H1 (cell line): ENCODE measurements at places on chromosomes 3 and 15. TPM values are rescaled to one million over a fixed set of nuclear protein-coding genes. Genes with fewer than 3 reads are reported as not detected.

Gene NLGN1
- 4.6 and 7.8 TPM in 2 replicates for polyA plus RNA-seq

Gene SLC9C1
- polyA plus RNA-seq: 0.06 and 0.15 TPM in 2 replicates

Gene ARHGEF26
- 3.1 and 4.9 TPM in 2 replicates for polyA plus RNA-seq

GRCh38 chr3:69386556-69387385 lies 883 bp upstream of the FRMD4B start:
- H3K4me3 ChIP-seq: peak overlapping the region; percentile 59
- no peak for DNase-seq
- peaks cover 20% of the 10 kb centered on the region for H3K27me3 ChIP-seq
- H3K4me1 ChIP-seq: peaks cover 3% of the 10 kb centered on the region
- no peaks in the 10 kb centered on the region for H3K36me3 ChIP-seq
- H3K27ac ChIP-seq: no peak overlapping the region

GRCh38 chr3:18771931-18772330 lies 346.8 kb upstream of the SATB1 start:
- no peak for DNase-seq
- H3K4me1 ChIP-seq: no peaks in the 10 kb centered on the region
- no peaks in the 10 kb centered on the region for H3K27me3 ChIP-seq
- no peak overlapping the region for H3K27ac ChIP-seq
- H3K4me3 ChIP-seq: no peak overlapping the region

- peak; percentile 20 for DNase-seq
- H3K27ac ChIP-seq: no peak overlapping the region
- no peak overlapping the region for H3K4me3 ChIP-seq
- H3K27me3 ChIP-seq: no peaks in the 10 kb centered on the region; the same call in 1 of the 2 replicates
- no peaks in the 10 kb centered on the region for H3K36me3 ChIP-seq
Observed at GRCh38 chr3:10521772-10522441, 16.5 kb upstream of the ATP2B2 start.

DNA sequence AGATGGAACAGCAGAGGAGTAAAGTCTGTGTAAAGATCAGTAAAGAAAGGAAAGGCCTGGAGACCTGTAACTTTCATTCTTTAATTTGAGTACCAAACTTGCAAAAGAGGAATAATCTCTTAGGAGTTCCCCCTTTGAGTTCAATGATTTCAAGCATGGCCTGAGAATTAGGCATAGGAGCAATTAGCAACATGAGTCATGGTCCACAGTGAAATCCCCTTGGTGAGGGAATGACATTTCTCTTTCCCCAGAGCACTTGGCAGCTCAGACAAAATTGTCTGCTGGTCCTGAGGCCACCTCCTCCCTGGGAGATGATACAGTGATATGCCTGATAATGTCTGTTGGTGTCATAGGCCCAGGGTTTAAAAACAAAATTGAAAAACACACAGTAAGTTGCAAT lies 81.4 kb upstream of the CRBN start:
- no peak overlapping the region for H3K4me3 ChIP-seq
- no peaks in the 10 kb centered on the region for H3K27me3 ChIP-seq
- no peaks in the 10 kb centered on the region for H3K4me1 ChIP-seq
- DNase-seq: no peak
- no peaks in the 10 kb centered on the region for H3K36me3 ChIP-seq
- H3K27ac ChIP-seq: no peak overlapping the region

DNA sequence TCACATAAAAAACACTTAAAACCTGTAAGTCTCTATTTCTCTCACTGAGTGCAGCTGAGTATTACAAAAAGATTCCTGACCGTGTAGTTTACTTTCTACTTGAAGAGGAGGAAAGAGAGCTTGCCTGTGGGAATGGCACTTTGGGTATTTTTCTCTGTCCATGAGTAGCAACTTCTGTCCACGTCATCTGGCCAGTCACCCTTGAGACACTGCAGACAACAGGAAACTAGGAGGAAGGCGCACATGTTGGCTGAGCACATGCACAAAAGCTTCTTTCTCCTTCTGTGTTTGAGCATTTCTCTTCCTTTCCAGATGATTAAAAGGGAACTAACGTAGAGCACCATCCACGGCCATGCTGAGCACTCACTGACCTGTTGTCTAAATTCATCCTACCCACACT lies 19.7 kb downstream of the STARD5 start:
- H3K27me3 ChIP-seq: no peaks in the 10 kb centered on the region
- H3K27ac ChIP-seq: peak overlapping the region; percentile 40; the same call in 1 of the 2 replicates
- no peak for DNase-seq
- peaks cover 14% of the 10 kb centered on the region for H3K4me1 ChIP-seq

- H3K27ac ChIP-seq: no peak overlapping the region
- no peaks in the 10 kb centered on the region for H3K4me1 ChIP-seq
- H3K4me3 ChIP-seq: no peak overlapping the region
- no peaks in the 10 kb centered on the region for H3K27me3 ChIP-seq
- no peaks in the 10 kb centered on the region for H3K36me3 ChIP-seq
Observed at GRCh38 chr15:68537097-68537496, 41.7 kb upstream of the CORO2B start.

DNA sequence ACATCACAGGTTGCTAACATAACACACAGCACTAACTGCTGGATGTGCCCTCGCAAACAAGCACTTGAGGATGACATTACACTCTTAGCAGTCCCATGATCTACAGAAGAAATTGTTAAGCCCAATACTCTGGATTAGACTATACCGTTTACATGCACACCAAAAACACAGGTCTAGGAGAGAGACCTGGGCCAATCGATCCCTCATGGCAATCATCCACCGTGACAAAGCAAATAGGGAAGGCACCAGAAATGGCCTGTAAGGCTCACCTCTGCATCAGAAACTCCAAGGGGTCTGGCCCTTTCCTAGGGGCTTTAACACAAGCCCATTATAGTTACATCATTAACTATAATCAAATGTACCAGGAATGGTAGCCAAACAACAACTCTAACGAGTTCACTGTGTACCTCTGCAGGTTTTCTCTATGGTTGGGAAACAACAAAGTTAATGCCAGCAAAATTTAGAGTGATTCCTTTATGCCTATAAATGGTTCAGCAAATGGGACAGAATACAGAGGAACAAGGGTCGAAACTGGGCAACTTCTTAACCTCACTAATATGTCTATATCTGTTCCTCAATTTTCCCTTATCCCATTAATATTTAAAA lies 18.5 kb downstream of the TRANK1 start:
- no peaks in the 10 kb centered on the region for H3K27me3 ChIP-seq
- H3K4me3 ChIP-seq: no peak overlapping the region
- H3K36me3 ChIP-seq: no peaks in the 10 kb centered on the region
- no peak for DNase-seq
- H3K4me1 ChIP-seq: no peaks in the 10 kb centered on the region; the same call in 1 of the 2 replicates

- H3K4me1 ChIP-seq: peaks cover 2% of the 10 kb centered on the region
- H3K27ac ChIP-seq: no peak overlapping the region
- H3K27me3 ChIP-seq: no peaks in the 10 kb centered on the region
- DNase-seq: no peak
- H3K4me3 ChIP-seq: no peak overlapping the region
Observed at GRCh38 chr3:131081224-131081623, 54.5 kb downstream of the NEK11 start.

DNA sequence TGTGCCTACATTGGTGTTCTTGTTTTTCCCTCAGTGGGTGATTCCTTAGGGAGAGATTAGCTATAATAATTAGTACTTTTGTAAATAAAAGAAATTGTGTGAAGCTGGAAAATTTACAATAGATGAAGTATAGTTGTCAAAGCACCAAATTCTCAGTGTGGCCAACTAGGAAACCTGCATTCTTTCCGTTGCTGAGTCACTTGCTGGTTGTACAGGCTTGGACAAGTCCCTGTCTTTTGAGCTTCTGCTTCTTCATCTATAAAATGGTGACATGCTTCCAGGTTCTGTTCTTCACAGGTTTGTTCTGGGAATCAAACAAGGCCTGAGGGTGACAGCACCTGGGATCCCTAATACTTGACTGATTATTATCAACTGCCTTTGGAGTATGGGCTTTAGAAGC lies 184.1 kb upstream of the HES1 start:
- no peak overlapping the region for H3K27ac ChIP-seq
- no peaks in the 10 kb centered on the region; the same call in 1 of the 2 replicates for H3K27me3 ChIP-seq
- DNase-seq: no peak
- H3K36me3 ChIP-seq: no peaks in the 10 kb centered on the region; the same call in 1 of the 2 replicates
- H3K4me1 ChIP-seq: no peaks in the 10 kb centered on the region

DNA sequence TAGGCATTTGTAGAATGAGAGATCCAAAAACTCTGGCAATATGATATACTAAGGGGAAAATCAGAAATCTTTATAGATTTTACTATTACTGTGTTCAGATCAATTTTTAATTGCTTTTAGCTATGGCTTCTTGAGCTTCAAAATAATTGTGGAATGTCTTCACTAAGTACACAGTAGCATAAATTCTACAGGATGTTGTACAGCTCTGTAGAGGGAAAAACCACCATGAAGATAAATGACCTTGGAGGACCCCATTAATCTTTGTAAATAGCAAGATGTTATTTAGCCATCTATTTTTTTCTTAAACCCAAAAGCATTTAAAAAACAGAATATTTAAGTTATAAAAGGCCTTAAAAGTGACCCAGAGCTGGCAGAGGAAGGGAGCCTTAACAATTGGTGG lies 43.9 kb upstream of the FNDC3B start:
- no peaks in the 10 kb centered on the region for H3K36me3 ChIP-seq
- DNase-seq: no peak
- H3K27me3 ChIP-seq: no peaks in the 10 kb centered on the region
- H3K4me1 ChIP-seq: no peaks in the 10 kb centered on the region
- no peak overlapping the region for H3K4me3 ChIP-seq

- DNase-seq: no peak
- H3K36me3 ChIP-seq: no peaks in the 10 kb centered on the region
- H3K4me3 ChIP-seq: no peak overlapping the region
- no peaks in the 10 kb centered on the region for H3K4me1 ChIP-seq
Observed at GRCh38 chr3:106018929-106019550, 150.2 kb upstream of the CBLB start.

GRCh38 chr3:123997543-123997942 lies 5.6 kb upstream of the ROPN1 start:
- H3K4me3 ChIP-seq: no peak overlapping the region
- H3K27ac ChIP-seq: no peak overlapping the region
- DNase-seq: no peak
- no peaks in the 10 kb centered on the region for H3K4me1 ChIP-seq
- H3K36me3 ChIP-seq: no peaks in the 10 kb centered on the region

GRCh38 chr3:159785273-159785708 lies 203.3 kb upstream of the IL12A start:
- no peak for DNase-seq
- no peak overlapping the region for H3K4me3 ChIP-seq
- no peak overlapping the region for H3K27ac ChIP-seq
- no peaks in the 10 kb centered on the region for H3K36me3 ChIP-seq
- no peaks in the 10 kb centered on the region; the same call in none of the 2 replicates for H3K4me1 ChIP-seq

DNA sequence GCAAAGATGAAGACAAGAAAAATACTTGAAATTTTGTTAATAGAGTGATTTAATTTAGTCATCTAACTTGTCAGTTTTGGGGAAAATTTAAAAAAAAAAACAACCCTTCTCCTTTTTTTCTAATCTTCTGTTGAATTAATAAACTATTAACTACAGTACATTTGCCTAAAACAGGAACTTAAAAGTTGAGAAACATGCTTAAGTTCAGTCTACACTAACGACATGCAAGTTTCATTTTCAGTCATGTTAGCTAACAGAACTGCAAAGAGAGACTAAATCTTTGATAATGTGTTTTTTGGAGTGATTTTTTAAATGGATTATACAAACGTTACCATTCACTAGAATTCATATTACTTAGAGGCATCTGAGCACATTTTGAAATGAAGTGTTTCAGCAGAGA lies 71.9 kb upstream of the MBNL1 start:
- no peaks in the 10 kb centered on the region for H3K27me3 ChIP-seq
- DNase-seq: no peak
- no peaks in the 10 kb centered on the region for H3K36me3 ChIP-seq
- no peaks in the 10 kb centered on the region for H3K4me1 ChIP-seq
- H3K27ac ChIP-seq: no peak overlapping the region

DNA sequence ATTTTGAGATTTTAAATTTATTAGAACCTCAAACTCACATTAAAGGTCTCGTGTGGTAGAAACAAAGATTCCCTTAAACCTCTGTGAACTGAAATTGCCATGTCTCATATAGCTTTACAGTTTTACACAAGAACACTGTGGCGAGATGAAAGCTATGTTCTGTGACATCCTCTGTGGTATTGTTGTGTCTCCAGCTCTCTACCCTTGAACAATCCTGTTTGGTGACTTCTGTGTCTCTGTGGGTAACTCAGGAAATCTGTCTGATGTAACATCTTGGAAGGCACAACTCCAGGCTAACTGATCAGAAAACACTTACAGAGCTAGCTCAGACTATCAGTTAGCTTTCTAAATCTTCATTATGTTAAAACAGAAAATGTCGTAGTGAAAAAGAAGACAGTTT lies 318.8 kb upstream of the GBE1 start:
- H3K36me3 ChIP-seq: no peaks in the 10 kb centered on the region
- no peak overlapping the region for H3K27ac ChIP-seq
- DNase-seq: no peak
- no peaks in the 10 kb centered on the region for H3K27me3 ChIP-seq

- H3K4me3 ChIP-seq: no peak overlapping the region
- H3K36me3 ChIP-seq: no peaks in the 10 kb centered on the region
- H3K27me3 ChIP-seq: no peaks in the 10 kb centered on the region
- DNase-seq: no peak
Observed at GRCh38 chr3:147049821-147050220, 356.5 kb downstream of the ZIC4 start.

DNA sequence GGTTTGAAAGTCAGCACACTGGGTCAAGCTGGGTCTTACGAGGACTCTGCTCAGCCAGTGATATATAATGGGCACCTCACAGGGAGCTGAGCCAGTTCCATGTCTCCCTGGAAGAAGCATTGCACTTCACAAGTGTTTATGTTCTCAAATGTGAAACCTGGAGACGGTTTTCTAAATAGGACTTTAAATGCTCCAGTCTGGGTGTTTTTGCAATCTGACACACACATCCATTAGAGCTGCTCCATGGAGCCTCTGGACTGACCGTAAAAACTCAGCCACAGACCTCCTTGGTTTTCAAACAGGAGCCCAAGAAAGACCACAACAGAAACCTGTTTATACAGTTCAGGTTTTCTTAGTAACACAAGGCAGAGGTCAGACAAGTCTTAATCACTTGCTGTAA lies 201.3 kb upstream of the LRIG1 start:
- no peaks in the 10 kb centered on the region for H3K36me3 ChIP-seq
- H3K27me3 ChIP-seq: no peaks in the 10 kb centered on the region
- no peak for DNase-seq
- H3K27ac ChIP-seq: no peak overlapping the region
